Fibroblast of the aortic adventitia (primary cell): ENCODE measurements at places on chromosomes 1 and 21. TPM values are rescaled to one million over a fixed set of nuclear protein-coding genes. Genes with fewer than 3 reads are reported as not detected.

SLC26A9 gene
- total RNA-seq = not detected in 2 replicates

WARS2 gene
- 21.7 and 22.5 TPM in 2 replicates for total RNA-seq

SORT1 gene
- total RNA-seq = 3.0 and 4.5 TPM in 2 replicates

GRCh38 chr21:42254083-42254482 is 35.1 kb downstream of the ABCG1 start:
- no peak for DNase-seq

S100A3 gene
- 4.3 TPM in 1 of 2 replicates, not detected in the other for total RNA-seq

CELA3A gene
- not detected in 2 replicates for total RNA-seq

TNFRSF4 gene
- total RNA-seq = 0.65 TPM in 1 of 2 replicates, not detected in the other

- DNase-seq = no peak
These were observed 158.5 kb downstream of the KCNJ6 start for GRCh38 chr21:37757606-37758376.
